Activated naive CD4-positive, alpha-beta T cell treated with anti-CD3 and anti-CD28 coated beads, Interleukin-2, amount 50 U/mL, for 72 hours (primary cell): ENCODE measurements at places on chromosomes 2 and 18. TPM values are rescaled to one million over a fixed set of nuclear protein-coding genes. Genes with fewer than 3 reads are reported as not detected.

ZNG1B gene
- 47.7 TPM for total RNA-seq

SERPINB3 gene
- not detected for total RNA-seq

TRIM43B gene
- total RNA-seq, result not detected

ZNF385B gene
- not detected for total RNA-seq

SP100 gene
- 220 TPM for total RNA-seq

TMEM247 gene
- total RNA-seq, result not detected

ACKR3 gene
- total RNA-seq, result 2.2 TPM

SNTG2 gene
- total RNA-seq, result 0.27 TPM

C2orf66 gene
- 0.53 TPM for total RNA-seq

OSR1 gene
- not detected for total RNA-seq

ZNF804A gene
- total RNA-seq, result not detected

UXS1 gene
- 37.0 TPM for total RNA-seq

TTN gene
- total RNA-seq, result 4.3 TPM

SERPINB4 gene
- not detected for total RNA-seq

SCTR gene
- not detected for total RNA-seq

FARP2 gene
- 24.0 TPM for total RNA-seq

LIMS4 gene
- 0.62 TPM for total RNA-seq

TNS1 gene
- total RNA-seq, result 5.1 TPM

SOX11 gene
- not detected for total RNA-seq

IL18R1 gene
- total RNA-seq, result 11.7 TPM
